ENCODE measurements at places on chromosomes 7 and 10.
A peak's percentile ranks its signal among the peaks of the same experiment; 100 is the strongest.

DNA sequence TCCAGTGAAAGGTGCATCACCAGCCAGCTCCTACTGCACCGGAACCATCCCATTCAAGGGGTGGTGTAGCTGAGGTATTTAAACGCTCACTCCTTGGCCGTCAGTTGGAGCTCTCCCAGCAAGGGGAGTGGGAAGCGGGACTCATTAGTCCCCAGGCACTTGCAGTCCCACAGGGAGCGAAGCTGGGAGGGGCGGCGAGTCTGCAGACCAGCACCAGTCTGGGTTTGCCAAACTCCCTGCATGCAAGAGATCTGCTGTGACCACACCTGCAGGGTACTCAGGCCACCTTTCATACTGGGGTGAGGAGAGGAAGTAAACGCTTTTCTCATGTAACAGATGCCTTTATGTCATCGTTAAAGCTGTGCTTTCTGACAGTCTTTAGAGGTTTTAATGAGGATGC lies 187.9 kb downstream of the PTPRN2 start:
- DNase-seq = no peak

- DNase-seq = no peak
These were observed 27.7 kb downstream of the SHOC2 start for GRCh38 chr10:110947061-110947595.

GRCh38 chr7:22896917-22897316 lies 74.3 kb upstream of the TOMM7 start:
- DNase-seq = no peak

GRCh38 chr10:74730246-74730645 lies 96.2 kb upstream of the KAT6B start:
- DNase-seq = no peak

DNA sequence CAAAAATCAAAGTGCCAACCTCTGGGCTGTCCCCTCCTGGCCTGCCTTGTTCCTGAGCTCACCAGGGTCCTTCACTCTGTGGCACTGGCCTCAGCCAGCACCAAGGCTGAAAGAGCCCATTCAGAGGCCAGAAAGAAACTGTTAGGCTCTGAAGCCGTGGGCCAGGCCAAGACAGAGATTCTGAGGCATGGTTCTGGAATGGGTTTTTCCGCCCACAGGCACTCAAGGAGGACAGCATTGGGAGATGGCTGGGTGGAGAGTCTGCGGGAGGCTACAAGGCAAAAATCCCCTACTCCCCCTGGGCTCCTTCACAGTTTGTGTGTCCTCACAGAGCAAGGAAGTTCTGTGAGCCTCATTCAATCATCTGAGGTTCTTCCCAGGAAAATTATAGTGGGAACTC lies 31.7 kb downstream of the GRIFIN start:
- DNase-seq = peak; percentile 60

DNA sequence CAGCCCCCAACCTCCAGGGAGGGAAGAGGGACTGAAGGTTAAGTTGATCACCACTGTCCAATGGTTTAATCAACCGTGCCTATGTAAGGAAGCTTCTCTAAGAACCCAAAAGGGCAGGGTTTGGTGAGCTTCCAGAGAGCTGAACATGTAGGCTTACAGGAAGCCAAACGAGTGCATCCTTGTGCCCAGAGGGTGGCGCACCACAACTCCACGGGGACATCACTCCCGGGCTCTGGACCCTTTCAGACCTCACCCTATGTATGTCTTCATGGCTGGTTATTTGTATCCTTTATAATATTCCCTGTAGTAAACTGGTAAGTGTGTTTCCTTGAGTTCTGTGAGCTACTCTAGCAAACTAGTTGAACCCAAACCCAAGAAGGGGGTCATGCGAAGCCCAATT lies 11.5 kb upstream of the NFKB2 start:
- DNase-seq = no peak

GRCh38 chr7:156969972-156970420 lies 20.5 kb downstream of the NOM1 start:
- peak; percentile 12 for DNase-seq

DNA sequence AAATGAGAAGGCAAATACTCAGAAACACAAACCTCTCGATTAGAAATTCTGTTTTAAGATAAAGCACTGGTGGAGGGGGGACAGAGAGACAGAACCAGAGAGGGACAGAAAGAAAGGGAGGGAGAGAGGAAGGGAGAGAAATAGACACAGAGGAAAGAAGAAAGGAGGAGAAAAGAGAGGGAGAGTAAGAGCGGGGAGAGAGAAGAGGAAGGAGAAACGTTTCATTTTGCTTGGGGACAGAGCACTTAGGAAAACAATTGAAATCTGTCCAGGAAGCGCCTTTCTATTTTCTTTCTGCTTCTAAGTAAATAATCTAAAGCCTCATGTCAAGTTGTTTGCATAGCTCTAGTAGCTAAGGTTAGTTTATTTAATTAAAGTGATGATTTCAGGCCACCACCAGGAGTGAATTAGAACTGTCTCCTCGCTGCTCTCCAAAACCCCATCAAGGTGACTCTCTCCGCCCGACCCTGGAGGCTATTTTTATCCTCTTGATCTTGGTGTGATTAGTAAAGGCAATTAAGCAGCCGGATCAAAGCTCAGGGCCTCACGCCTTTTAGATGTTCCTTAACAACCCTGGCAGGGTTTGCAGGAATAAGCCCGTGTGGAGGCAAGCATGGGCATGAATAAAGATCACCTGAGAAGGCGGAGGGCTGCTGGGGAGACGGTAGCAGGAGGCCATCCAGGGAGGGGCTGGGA lies 73.4 kb upstream of the INSIG1 start:
- no peak for DNase-seq

DNA sequence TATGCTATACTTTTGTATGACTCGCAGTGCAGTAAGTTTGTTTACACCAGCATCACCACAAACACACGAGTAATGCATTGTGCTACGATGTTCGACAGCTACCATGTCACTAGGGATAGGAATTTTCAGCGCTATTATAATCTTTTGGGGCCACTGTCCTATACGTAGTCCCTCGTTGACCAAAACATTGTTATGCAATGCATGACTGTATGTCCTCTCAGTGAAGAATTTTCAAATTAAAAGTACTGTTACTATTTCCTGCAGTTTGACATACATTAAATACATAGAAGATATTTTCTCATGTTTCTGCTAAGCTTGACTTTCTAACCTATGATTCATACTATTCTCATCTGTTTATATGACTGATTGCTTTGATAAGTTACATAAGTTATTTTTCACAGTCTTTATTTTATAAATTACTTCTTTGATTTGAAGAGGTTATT lies 203.6 kb downstream of the VTI1A start:
- no peak for DNase-seq

Measured in GM04504 (cell line).